ENCODE measurements at places on chromosomes 11 and 22.

GRCh38 chr22:47308886-47309285 lies 546.4 kb downstream of the TBC1D22A start:
- DNase-seq = no peak

DNA sequence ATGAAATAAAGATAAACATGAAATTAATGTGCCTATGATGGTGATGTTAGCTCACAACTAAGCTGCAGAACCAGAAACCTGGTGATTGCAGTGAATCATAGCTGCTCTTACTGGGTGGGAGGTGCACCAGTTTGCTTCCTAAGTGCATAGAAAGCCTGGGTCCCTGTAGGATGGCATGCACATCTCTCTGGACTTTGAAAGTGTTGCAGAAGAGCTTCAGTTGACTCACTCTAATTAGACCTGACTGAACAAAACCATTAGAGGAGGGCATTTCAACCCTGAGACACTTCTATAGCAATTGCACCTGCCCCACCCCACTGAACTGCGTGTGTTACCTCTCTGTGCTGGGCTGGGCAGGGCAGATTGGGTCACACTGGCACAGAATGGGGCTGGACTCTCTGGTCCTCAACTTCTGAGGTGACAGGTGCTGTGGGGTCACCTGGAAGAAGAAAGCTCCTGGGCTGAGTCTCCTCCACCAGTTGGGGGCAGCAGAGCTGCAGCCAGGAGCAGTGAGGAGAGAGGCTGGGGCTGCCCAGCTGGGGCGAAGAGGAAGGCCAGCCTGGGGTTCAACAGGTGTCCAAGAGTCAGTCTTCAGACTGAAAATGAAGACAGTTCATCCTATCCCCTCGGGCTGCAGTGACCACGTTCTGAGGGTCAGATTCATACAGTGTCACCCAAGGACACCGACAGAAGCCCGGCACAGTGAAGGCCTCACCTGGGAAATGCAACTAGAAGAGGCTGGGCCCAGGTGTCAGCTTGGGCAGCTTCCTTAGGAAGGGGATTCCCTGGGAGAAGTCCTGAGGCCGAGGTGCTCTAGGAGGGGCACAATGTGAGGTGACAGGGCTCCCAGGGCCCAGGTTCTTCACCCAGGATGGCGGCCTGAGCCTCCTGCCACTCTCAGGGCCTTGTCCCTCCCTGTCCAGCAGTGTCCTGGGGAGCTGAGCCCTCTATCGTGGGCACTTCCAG lies 58.1 kb downstream of the GGTLC2 start:
- DNase-seq = no peak

DNA sequence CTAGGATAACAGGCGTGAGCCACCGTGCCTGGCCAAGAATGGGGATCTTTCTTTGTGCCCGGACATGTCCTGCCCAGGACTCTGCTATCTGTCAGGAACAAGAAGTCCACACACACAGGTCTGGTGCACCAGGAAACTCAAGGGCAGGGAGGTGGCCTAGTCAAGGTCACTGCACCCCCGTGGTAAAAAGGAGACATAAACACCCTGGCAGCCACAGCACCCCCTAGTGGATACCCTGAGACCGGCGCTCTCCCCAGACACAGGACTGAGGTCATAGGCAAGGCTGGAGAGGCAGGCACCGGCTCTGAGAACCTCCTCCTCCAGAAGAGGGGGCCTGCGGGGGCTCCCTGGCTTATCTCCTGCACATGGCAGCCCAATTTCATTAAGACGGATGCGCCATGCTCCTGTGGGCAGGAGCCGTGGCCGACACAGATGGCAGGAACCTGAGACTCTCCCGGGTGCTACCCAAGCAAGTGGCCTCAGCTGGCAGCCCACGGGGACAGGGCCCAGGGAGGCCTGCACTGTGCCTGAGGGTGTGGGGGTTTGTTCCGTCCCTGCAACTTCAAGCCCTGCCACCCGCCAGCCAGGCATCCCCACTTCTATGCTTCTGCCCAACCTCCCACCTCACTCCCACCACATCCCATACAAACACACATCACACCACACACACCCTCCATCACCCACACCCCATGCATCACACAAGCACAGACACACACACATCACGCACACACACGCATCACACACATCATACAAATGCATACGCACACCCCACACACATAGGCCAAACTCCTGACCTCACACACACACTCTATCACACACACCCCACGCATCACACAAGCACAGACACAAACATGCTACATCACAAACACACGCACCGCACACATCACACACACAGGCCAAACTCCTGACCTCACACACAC lies 19.6 kb downstream of the MACROD1 start:
- peak; percentile 65 for DNase-seq

DNA sequence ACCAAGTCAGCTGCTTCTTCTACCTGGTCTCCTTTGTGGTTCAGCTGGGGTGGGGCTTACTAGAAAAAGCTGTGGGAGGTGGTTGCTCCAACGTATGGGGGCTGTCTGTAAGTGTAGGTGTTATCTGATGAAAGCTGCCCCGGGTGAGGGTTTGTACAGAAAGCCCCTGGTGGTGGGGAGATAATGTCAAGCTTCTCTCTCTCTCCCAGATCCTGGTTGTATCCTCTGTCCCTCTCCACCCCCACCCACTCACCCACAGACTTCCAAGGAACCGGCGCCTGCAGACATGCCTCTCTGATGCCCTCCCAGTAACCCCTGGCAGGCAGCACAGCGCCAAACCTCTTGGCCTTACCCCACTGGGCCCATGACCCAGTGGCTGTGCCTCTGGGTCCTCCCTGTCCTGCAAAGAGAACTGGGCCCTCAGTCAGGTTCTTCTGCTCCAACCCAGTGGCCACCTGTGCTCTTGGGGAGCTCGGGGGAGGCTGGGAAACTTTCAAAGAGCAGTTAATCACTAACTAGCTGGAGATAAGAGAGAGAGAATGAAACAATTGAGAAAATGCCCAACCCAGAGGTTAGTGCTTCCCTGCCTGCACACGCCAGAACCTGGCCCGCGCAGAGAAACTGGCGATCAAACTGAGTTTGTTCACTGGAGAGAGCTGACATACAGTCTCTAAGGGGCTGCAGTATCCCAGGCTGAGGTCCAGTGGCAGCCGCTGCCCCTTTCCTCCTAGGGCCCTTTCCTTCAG lies 20.4 kb upstream of the EHF start:
- DNase-seq = no peak

DNA sequence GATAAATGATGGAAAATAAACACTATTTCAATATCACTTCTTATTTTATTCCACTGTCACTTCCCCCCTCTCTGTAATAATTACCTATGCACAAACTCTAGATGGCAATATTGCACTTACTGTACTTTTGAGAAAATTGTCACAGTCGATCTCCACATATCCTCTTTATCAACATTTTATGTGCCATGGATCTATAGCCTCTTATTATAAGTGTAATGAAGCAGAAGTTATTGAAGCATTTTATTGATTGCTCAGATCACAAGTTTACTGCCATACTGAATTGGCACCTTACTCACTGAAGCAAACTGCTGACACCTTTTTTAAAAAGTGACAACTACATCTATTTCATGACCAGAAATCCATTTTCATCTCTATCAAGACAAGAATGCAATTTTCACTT lies 133.4 kb downstream of the DCDC1 start:
- no peak for DNase-seq

GRCh38 chr11:116787786-116788486 lies at the start of gene ZPR1:
ZPR1 (minus strand) TSS chr11:116788023; CDS start chr11:116787990, 33 bp downstream.
- DNase-seq = peak; percentile 84

DNA sequence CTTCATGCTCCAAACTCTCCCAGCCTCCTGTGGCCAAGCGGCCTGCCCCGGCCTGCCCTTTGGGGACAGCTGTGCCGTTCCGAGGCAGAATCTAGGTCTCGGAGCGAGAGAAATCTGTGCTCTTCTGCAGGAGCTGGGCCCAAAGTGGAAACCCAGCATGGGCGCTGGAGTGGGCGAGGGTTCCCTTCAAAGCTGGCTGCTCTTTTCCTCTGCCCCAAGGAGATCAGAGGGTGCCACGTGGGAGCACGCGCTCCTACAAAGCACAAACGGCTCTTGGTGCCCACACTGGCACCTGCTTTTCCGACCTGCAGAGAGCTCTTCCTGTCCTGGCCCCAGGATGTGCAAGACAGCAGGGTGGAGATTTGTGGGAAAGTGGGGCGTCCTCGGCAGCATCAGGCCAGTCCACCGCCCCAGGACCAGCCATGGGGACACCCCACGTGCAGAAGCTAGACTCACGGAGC lies 6.9 kb downstream of the OSBPL5 start:
- DNase-seq = no peak

GRCh38 chr11:73141031-73141308 lies 1.1 kb downstream of the FCHSD2 start:
- peak; percentile 37 for DNase-seq

- DNase-seq = no peak
These were observed 53.8 kb upstream of the ME3 start for GRCh38 chr11:86726118-86726753.

DNA sequence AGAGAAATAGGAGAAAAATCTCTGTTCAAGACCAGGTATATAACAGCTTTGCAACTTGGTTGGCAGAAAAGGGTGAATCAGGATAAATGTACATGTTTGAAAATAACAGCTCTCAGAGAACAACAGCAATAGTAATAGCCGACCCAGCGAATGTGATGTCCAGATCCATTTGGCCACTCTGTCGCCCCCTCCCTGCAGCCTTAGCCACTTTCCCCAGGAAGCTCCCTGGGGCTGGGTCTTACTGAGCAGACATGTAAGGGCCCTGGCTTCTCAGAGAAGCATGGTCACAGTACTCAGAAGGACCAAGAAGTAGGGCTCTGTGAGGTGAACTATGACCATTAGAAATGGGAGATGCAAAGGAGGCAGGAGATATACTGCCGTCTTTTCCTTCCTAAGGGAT lies 154.1 kb upstream of the SNX19 start:
- DNase-seq = no peak

DNA sequence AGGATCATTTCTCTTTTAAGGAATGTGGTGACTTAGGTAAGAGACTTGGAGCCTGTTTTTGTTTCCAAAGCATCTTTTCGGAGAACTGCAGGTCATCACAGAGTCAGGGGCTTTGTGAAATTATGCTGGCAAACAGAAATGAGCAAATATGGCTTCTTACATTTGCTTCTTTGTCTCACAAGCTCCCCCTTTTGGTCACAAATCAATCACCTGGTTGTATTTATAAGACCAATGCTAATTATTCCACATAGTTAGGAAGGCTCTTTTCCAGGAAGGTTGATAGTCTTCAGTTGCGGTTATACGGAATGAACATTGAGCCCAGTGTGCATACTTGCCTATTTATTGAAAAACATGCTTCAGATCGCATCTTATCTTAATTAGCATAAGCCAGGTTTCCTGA lies 34.6 kb upstream of the CEP126 start:
- DNase-seq = no peak

GRCh38 chr11:114440971-114441763 lies 1.9 kb downstream of the REXO2 start:
- no peak for DNase-seq

- peak; percentile 22 for DNase-seq
These were observed 64.9 kb downstream of the DEPDC5 start for GRCh38 chr22:31818481-31819392.

DNA sequence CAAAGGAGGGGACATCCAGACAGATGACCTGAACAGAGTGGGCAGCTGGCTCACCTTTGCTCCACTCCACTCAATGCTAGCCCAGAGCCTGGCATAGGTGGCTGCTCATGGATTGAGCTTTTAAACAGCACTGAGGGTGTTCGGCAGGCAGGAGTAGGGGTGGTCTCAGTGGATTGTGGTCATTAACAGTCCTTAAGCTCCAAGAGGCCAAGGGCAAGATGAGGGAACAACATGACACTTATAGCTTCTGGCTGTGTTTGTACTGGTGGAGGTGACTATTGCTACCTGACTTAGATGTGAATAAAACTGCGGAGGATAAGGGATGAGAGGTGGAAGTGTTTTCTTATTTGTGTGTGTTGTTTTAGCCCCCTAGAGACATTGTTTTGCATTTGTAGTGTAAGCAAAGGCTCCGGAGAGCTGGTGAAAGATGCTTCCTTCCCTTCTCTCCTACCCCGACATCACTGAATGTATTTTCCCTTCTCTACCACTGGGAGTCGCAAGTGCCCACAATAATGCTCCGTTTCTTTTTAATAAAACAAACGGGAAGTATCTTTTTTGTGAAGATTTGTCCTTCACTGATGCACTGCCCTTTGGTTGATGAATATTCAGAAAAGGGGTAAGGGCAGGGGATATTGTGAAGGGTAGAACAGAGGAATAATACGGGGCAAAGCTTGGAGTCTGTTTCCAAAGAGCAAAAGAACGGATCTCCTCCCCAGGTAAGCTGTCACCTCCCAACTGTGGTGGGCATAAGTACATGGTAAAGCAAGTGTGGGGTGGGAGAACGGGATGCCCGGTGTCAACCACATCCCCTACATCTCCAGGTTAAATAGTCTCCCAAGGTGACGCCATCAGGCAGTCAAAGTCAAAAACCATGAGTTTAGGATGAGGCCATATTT lies 27.5 kb upstream of the MTNR1B start:
- DNase-seq = no peak

DNA sequence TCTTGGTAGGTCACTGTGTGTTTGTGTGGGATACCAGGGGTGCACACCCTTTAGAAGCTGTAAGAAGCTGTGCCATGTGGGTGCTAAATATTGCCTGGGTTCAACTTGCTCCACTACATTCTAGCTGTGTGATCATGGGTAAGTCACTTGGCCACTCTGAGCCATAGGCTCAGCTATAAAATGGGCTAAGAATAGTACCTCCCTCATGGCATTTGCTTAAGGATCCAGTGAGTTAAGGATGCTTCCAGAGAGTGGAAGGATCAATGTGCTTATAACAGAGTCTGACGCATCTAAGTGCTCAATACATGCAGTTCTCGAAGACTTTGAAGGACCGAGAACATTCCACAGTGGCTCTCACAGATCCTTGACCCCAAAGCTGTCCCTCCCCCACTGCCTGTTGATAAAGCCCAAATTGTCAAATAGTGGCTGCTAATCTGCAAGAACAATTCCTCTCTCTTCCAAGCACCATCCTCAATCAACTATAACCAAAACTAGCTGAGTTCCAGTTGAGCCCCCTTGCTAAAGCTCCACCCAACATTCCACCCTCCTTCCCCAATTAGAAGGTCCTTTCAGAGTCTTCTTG lies 13.2 kb upstream of the TMPRSS6 start:
- DNase-seq = no peak

- DNase-seq = no peak
These were observed 10.9 kb downstream of the GAB2 start for GRCh38 chr11:78406568-78407196.

- no peak for DNase-seq
These were observed 138.7 kb upstream of the E2F8 start for GRCh38 chr11:19379465-19379864.

DNA sequence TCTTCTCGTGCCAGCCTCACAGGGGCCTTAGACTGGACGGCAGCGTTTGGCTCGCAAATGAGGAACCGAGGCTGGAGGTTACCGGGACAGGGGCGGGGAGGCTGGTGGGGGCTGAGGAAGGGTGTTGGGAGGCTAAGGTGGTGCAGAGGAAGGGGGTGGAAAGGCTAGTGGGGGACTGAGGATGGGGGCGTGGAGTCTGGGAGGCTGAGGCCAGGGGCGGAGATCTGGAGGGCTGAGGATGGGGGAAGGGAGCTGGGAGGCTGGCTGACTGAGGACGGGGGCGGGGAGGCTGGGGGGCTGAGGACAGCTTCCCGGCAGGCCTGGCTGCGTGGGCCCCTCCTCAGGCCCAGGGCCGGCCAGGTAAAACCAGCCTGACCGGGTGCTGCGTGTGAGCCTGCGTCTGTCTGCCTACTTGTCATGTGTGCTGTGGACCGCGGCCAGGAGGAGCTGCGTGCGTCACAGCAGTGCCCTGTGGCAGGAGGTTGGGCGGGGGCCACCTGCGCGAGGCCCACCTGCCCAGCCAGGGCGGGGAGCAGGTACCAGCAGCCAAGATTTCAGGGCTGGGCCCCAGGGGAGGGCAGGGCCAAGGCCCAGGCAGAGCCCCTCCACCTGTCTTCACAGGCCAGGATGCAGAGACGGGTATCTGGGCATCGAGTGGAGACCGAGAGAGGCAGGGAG lies 9.4 kb upstream of the PIM3 start:
- DNase-seq = no peak
